Femur (tissue), 1 donor: ENCODE measurements at places on chromosomes 2 and 18.

DNA sequence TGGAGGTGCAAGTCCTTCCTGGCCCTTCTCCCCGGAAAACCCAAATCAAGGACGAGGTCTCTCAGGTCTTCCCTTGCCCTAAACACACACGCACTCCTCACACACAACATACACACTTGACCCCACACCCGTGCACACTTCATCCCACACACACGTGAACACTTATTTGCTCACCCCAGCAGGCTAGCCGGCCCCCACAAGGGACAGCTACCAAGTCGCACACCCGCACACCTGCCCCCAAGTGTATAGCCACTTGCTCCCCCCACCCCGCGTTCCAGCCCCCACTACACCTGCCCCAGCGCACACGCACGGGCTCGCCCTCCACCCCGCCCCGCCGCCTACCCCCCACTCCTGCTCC is 359 bp downstream of the TGFBRAP1 start:
- peak; percentile 44 for DNase-seq

GRCh38 chr2:175393851-175394250 is 212.3 kb upstream of the ATP5MC3 start:
- DNase-seq: no peak

DNA sequence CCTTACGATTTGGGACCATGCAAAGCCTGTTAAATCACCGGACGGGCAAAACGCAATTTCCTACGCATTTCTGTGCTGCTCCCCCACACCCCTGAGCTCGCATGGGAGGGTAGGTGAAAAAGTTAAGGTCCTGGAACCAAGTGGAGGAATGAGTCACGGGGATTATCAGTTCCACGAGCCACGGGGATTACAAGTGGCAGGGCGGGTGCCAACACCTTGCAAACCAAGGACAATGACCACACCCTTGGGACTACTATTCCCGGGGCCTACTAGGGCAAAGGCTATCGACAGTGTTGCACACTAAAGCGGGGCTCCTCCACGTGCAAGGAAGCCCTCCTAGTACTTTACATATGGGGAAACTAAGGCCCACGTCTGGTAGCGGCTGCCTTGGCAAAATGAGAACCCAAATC is 447 bp downstream of the RETSAT start:
- DNase-seq: no peak

GRCh38 chr2:233988581-233988980 is 61.9 kb upstream of the SPP2 start:
- no peak for DNase-seq

DNA sequence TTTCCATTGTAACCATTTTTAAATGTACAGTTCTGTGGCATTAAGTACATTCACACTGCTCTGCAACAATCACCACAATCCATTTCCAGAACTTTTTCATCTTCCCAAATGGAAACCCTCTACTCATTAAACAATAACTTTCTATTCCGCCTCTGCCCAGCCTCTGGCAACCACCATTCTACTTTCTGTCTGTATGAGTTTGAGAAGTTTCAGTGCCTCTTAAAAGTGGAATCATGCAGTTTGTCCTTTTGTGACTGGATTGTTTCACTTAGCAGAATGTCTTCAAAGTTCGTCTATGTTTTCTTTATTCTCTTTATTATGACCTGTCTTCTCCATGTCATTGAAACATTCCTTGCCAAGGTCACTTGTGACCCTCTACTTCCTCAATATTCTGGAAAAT is 22.0 kb upstream of the PELI1 start:
- DNase-seq: no peak

- no peak for DNase-seq
These were observed 38.3 kb upstream of the ACAA2 start for GRCh38 chr18:49851624-49852023.

DNA sequence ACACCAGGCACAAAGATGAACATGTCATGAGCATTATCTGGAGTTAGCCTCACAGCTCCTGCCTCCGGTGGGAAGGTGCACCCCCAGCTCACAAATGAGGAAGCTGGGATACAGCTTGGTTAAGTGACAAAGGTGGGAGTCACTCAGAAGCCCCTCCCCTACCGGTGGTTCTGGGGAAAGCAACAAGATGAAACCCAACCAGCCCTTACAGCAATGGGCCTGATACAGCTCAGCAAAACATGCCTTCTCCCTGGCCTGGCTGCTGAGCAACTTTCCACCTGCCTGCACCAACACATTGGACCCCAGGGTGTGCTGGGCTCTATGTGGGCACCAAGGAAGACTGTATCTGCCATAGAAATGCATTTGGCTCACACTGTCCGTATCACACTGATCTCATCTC is 113.2 kb downstream of the GYPC start:
- DNase-seq: peak; percentile 5

GRCh38 chr18:58105206-58105887 is 61.3 kb downstream of the NEDD4L start:
- DNase-seq: no peak

- peak; percentile 51 for DNase-seq
These were observed 69.3 kb downstream of the NRP2 start for GRCh38 chr2:205751569-205752031.

DNA sequence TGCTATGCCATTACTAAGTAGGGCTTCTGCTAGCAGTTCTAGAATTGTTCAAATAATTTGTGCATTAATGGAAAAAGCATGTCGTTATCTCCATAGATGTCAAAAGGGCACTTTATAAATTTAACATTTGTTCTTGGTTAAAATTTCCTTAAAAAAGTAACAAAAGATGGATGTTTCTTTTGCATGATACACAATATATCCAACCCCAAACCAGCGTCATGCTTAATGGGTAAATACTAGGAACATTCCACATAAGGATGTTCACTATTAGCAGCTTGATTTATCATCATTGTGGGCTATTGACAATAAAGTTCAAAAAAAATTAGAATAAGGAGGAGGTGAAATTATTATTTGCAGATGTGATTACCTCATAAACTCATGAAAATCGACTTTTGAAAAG is 79.7 kb downstream of the GREB1L start:
- DNase-seq: no peak

GRCh38 chr2:9630117-9630735 is 571 bp downstream of the YWHAQ start:
- DNase-seq: peak; percentile 88
